ENCODE measurements at places on chromosomes 12 and 14.

DNA sequence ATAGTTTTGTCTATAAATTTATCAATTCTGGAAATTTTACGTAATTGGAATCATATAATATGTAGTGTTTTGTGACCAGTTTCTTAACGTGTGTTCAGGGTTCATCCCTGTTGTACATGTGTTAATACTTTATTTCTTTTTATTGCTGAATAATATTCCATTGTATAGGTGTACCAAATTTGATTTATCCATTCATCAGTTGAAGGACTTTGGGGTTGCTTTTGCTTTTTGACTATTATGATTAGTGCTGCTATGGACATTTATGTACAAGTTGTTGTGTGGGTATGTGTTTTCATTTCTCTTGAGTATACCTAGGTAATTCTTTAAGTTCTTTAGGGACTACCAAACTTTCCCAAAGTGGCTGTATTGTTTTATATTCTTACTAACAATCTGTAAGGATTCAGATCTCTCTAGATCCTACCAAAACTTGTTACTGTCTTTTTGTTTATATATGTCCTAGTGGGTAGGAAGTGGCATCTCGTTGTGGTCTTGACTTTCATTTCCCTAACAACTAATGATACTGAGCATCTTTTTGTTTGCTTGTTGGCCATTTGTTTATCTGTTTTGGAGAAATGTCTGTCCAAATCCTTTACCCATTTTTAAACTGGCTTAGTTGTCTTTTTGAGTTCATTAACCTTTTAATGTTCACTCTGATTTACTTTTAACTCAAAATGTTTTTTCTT, 14.9 kb downstream of the VRK1 start:
- no peak for DNase-seq

DNA sequence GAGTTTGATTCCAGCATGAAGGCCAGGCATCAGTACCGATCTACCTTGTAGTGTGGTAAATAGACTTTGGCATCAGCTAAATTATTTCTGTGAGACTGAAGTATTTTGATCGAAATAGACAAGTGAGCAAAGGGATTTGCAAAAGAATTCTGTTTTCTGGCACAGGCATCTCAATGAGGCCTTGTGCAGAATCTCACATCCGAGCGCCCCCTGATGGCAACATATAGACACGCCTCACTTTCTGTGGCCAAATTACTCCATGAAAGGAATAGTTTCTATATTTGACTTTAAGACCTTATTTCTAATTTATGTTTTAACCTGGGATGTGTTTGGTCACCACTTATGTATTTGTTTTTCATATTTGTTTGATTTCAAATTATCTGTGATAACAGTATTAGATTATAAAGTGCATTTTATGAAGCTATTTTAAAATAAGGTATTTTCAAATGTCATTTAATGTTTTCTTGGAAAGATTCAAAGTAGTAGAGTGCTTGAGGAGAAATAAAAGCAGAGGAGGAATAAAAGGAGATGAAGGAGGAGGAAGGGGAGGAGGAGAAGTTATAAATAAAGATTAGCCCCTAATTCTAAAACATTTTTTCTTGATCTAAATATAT, 731.9 kb downstream of the NRXN3 start:
- peak; percentile 26 for DNase-seq

GRCh38 chr14:39140170-39140569, 26.0 kb downstream of the GEMIN2 start:
- DNase-seq = no peak

DNA sequence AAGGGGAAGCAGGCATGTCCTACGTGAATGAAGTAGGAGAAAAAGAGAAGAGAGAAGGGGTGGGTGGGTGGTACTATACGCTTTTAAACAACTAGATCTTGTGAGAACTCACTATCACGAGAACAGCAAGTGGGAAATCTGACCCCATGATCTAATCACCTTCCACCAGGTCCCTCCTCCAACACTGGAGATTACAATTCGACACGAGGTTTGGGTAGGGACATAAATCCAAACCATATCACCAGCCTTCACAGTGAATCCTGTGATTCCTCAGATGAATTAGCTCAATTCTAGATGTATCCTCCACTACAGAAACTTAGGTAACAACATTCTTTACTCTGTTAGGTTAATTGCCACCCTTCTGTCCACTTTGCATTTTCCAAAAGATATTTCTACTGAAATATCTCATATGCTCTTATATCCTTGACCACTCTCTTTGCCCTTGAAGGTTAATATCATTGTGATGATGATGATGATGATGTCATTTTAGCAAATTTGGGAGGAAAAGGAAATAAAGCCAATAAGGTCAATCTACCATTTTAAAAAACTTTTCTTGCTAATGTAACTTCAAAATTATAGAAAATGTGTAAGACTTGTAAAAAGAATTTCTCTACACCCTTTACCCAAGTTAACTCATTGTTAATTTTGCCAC, 23.2 kb upstream of the CCNT1 start:
- DNase-seq = no peak

GRCh38 chr14:77024171-77024691, 4.3 kb downstream of the IRF2BPL start:
- DNase-seq = peak; percentile 62

GRCh38 chr14:64387232-64387781, 846 bp upstream of the MTHFD1 start:
- DNase-seq = no peak

DNA sequence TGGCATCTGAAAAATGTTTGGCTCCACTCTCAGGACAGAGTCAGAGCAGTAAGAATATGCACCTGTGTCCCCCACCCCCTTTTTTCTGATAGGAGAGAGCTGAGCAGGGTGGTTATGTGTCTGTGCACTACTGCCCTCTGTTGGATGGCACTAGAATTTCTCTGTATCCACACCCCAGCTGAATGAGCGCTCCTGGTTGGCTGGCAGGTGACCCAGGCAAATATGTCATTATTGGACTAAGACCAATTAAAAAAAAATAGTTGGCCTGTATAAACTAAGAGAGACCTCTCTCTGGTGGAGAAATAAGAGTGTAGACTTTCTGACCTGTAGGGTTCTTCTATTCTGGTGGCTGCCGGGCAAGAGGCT, 107.0 kb downstream of the PTCSC3 start:
- DNase-seq = peak; percentile 43

GRCh38 chr14:94689985-94690400, 77.8 kb downstream of the SERPINA3 start:
- no peak for DNase-seq

GRCh38 chr12:15050659-15051058, 77.8 kb downstream of the PDE6H start:
- no peak for DNase-seq
